ENCODE measurements at places on chromosomes 12 and 14.

DNA sequence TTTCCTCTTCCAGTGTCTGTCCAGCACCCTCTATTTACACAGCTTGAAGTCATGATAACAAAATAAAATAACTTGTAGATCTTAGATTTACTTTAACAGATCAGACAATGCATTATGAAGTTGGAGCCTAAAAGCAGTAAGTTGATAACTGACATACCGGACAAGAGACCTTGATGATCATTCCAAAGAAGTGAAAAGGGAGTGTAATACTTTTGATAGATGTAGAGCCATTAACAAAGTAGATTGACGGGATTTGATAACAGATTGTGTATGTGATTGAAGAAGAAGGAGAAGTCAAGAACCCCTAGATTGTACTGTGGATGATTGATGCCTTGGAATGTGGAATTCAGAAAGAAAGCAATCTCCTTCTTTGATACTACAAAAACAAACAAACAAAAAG lies 403.8 kb upstream of the MGAT4C start:
- no peak for DNase-seq

- no peak for DNase-seq
Observed at GRCh38 chr12:46384451-46385309, 12.1 kb upstream of the SLC38A2 start.

GRCh38 chr14:59483363-59483762 lies 845 bp downstream of the L3HYPDH start:
- no peak for DNase-seq

GRCh38 chr12:28603801-28604200 lies 413.5 kb downstream of the CCDC91 start:
- no peak for DNase-seq

- DNase-seq: no peak
Observed at GRCh38 chr14:93156693-93157369, 27.9 kb downstream of the MOAP1 start.

DNA sequence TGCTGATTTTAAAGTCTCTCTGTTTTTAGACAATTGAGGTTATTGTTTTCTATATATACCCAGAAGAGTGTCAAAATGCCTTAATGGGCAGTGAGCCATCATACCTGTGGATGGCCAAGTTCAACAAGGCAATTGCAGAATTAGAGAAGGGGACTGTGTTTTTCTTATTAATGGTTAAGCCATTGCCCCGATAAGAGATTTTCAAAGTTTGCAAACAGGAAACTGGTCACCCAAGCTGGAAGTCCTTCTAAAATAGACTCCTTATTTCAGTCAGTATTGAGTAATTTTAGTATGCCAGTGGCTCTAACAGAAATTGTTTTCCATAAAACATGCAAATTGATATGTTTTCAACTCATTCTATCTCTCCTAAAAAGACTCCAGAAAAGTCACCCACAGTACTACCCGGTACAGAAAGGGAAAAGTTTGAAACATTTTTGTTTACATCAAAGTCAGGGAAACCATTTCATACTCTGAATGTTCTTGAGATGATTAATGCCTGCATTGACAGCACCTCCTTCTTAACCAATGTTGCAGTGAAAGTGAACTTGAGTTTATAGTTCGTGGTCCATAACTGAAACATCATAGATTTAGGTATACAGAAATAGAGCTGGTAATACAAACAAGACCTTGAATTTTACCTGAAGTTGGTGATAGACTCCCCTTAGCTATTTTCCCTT lies 191.1 kb downstream of the TMX1 start:
- no peak for DNase-seq

GRCh38 chr12:29278673-29279420 lies 102.1 kb downstream of the ERGIC2 start:
- no peak for DNase-seq

- no peak for DNase-seq
Observed at GRCh38 chr12:857611-858010, 91.9 kb downstream of the RAD52 start.

DNA sequence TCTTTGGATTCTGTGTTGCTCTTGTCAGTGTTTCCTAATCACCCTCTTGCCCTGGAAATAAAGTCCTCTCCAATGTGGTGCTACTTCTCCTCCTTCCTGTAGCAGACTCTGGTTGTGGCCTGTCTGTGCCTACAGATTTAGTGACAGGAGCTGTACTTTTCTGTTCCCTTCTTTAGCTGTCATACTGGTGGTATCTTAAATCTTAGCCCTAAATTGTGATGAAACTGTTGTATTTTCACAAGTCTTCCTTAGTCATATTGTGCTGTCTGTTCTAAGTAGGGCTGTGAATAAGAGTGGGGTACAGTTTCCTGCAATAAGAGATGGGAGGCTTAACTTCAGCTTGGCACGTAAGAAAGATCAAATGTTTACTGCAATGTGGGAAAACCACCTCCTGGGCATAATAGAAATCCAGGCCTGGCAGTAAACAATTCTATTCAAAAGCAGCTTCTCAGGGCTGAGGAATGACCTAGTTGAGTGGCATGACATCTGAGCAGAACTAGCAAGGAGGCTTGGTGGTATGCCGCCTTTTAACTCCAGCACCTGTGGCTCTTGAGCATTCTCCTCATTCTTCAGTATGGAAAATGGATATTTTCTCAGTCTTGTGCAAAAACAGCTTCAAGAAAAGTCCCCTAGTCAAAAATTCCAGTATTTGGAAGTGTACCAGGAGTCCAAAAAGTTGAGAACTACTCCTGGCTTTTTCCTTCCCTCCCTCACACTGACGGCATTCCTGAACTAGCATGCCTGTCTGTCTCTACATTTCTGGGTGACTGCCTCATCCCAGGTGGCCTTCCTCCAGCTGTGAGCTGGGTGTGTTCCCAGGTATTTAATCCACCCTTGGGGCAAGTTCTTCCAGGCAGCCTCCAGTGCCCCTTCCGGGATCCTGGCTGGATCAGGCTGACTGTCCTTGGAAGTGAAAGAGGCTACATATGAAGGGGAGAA lies 19.5 kb downstream of the ANO6 start:
- DNase-seq: no peak

DNA sequence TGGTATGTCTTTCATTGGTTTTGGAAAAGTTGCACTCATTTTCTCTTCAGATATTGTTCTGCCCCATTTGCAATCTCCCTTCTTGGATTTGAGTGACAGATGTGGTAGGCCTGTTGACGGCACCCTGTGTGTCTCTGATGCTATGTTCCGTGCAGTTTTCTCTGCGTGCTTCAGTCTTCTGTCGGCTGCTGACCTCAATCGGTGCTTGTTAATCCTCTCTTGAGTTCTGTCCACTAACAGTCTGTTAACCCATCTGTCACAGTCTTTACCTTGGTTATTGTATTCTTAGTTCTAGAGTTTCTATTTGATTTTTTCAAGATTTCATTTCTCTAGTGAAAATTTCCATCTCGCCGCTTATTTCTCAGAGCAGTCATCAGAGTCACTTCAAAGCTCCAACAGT lies 20.7 kb upstream of the PLD4 start:
- DNase-seq: no peak

- DNase-seq: no peak
Observed at GRCh38 chr14:103007555-103007954, 49.8 kb downstream of the CDC42BPB start.

GRCh38 chr12:54058128-54058768 lies 4.6 kb downstream of the HOXC4 start:
- no peak for DNase-seq

DNA sequence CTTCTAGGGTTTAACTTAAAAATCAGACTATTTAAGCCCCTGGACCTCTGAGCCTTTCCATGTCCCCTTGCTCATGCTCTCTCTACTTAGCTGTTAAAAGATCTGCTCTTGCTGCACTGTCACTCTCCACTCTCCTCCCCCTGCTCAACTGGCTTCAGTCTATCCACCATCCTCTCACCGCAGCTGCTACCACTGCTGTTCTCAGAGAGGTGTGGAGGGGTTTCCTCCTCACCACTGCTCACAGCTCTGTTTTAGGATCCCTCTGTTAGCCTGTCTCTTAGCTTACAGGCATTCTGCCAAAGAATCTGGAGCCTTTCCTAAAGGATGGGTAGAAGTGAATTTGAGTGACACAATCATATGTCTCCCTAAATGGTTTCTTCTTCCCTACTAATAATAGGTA lies 43.7 kb upstream of the ATP2B1 start:
- DNase-seq: no peak

DNA sequence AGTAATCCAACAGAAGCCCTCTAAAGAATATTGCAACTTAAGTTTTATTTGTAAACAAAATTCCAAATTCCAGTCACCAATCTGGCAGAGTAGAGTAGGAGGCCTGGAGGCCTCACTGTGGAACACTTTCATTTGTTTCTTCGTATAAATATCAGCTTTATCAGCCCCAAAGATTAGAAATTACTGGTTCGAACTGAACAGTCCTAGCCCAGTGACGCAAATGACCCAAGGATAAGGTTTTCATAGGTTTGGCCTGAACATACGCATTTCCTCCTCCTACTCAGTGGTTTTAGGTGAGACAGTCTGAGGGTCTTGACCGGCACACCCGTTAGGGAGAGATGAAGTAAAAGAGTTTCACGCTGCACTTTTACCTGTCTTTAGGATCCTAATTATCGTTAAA lies 1.7 kb downstream of the CDC42BPB start:
- no peak for DNase-seq

- DNase-seq: no peak
Observed at GRCh38 chr12:53752192-53752601, 418 bp upstream of the CISTR start.

GRCh38 chr12:131990066-131990979 lies 40.6 kb downstream of the EP400 start:
- DNase-seq: no peak

GRCh38 chr12:115481141-115481540 lies 796.4 kb downstream of the MED13L start:
- no peak for DNase-seq

GRCh38 chr12:46470036-46470627 lies 97.6 kb upstream of the SLC38A2 start:
- DNase-seq: no peak

GRCh38 chr12:81499809-81500208 lies 259.3 kb downstream of the PPFIA2 start:
- DNase-seq: no peak

GRCh38 chr12:6469092-6469491 lies 1.4 kb downstream of the VAMP1 start:
- no peak for DNase-seq

GRCh38 chr14:89349171-89350008 lies 67.6 kb downstream of the FOXN3 start:
- DNase-seq: no peak

GRCh38 chr12:58701536-58701935 lies 218.8 kb downstream of the LRIG3 start:
- no peak for DNase-seq

DNA sequence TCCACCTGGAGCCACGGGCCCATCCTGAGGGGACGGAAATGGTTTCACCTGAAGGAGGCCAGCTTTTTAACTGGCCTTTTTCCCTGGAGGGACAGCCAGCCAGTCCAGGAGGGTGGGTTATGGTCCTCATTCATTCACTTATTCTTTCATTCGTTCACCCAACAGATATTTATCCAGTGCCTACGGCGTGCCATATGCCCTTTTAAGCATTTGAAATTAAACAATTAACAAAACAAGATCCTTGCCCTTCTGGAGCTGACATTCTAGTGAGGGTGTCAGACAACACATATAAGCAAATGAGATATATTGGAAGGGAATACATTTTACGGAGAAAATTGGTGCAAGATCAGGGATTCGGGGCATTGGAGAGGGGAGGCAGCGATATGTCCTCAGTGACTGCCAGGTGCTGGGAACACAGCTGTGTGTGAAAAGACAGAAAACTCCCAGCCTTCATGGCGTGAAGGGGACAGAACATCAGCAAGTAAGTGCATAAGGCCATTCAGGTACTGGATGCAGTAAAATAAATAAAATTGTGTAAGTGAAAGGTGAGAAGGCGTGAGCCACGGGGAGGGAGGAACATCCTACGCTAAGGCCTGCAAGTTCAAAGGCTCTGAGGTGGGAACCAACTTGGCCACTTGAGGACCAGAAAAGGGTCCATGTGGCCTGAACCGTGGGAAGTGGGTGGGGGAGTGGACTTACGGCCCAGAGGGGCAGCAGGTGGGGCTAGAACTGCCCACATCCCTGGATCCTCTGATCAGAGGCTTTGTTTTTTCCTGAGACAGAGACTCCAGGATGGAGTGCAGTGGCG lies 684 bp upstream of the ABCB9 start:
- DNase-seq: no peak

GRCh38 chr14:28773861-28774691 lies 7.5 kb downstream of the FOXG1 start:
- DNase-seq: no peak

DNA sequence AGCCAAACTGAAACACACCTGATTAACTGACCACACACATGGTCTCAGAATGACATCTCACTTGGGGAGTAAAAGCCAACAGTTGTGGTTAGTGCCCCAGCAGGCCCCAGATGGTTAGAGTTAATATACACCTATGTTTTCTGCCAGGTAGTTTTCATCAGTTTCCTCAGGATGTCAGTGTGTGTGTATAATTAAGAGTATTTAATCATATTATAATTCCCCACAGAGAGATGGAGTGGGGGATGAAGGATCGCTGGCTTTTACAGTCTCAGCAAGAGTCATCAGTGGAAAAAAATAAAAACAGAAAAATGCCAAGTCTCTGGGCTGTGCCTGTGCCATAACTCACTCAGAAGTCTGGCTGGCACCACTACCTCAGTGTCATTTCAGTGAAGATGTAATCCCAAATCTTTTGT lies 412.5 kb downstream of the ZFP36L1 start:
- DNase-seq: no peak

GRCh38 chr12:65306366-65307168 lies 28.1 kb downstream of the MSRB3 start:
- no peak for DNase-seq

Measured in stimulated activated CD8-positive, alpha-beta memory T cell treated with anti-CD3 and anti-CD28 coated beads, Interleukin-4, amount 100 ng/mL, for 1 hour (primary cell).